ENCODE measurements at places on chromosomes 12 and 14.

DNA sequence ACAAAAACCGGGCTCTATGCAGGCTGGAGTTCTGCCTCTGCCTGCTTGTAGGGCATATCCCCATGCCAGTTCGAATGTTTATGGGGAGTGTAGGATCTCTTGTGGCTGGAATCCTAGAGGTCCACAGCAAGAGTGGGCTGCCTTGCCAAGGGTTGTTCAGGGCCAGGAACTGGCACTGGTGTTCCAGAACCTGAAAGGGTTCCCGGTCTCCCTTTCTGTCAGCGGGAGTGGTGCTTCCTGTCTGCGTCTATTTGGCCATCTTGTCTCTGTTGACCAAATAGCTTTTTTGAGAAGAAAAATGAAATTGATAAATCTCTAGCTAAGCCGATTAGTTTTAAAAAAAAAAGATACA is 17.8 kb downstream of the OLR1 start:
- DNase-seq = no peak

- no peak for DNase-seq
Observed at GRCh38 chr12:8917751-8918150, 3.4 kb downstream of the PHC1 start.

DNA sequence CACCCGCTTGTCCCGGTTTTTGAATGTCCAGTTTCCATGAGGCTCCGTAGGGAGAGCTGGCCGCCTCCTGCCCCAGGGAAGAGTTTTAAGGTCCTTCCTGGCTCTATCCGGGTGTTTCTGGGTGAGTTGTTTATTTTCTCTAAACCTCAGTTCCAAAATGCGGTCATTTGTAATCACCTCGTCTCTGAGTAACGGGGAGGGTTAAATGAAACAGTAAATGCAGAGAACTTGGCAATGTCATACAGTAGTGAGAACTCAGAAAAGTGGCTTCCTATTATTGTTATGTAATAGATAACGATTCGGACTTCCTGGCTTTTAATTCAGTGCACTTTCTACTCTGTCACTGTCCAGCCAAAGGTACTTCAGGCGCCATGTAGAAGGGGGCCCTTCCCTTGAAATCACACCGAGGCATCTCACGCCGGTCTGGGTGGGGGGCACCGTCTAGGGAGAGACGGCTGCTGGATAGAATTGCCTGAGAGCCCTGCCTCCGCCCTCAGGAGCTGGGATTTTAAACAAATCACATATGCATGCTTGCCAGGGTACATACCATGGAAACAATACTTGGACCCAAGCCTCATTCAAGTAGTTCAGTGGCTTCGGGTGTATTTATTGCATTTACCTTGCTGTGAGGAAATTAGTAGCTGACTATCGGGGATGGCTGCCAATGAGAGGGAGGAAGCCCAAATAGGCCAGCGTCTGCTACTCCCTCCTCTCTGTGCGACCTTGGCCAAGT is 26.4 kb downstream of the NOS1 start:
- peak; percentile 9 for DNase-seq

DNA sequence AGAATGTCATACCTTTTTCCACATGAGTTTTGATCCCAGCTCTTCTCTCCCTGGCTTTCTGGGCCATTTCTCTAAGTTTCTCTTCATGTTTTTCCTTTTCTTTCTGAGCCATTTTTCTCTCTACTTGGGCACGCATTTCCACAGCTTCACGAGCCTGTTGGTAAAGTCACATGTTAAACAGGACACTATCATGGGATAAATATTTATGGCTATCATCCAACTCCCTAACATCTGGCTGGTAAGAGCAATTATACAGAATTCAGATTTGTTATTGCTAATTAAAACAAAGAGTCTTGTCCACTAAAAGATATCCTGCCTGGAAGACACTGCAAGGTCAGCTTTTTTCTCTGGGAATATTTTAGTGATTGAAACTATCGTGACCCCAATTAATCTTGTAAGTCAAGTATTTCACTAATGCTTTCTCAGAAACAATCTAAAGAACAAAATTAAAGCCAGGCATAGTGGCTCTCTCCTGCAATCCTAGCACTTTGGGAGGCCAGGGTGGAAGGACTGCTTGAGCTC is 23.1 kb downstream of the SLIRP start:
- no peak for DNase-seq

DNA sequence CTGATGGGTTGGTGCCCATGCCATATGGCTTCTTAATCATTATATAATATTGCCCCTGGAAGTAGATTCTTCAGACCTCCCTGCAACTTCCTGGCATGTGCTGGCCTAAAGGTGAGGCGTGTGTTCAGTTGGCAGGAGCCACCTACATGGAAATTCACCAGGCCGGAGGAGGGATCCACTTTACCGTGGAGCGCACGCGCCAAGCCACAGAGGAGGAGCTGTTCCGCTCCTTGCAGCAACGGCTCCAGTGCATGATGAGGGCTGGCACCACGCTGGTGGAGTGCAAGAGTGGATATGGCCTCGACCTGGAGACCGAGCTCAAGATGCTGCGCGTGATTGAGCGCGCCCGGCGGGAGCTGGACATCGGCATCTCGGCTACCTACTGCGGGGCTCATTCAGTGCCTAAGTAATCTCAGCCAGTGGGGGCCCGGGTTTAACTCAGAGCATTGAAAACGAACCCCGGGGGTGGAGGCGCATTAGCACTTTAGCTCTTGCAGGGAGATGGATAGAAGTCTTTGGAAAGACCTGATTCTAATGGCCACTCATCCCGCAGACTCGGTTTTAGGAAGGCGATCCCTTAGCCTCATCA is 13.5 kb downstream of the AMDHD1 start:
- no peak for DNase-seq

GRCh38 chr14:105152794-105153241 is 15.8 kb downstream of the JAG2 start:
- DNase-seq = no peak

- DNase-seq = peak; percentile 79
Observed at GRCh38 chr12:14366209-14367039, 942 bp downstream of the ATF7IP start.

- no peak for DNase-seq
Observed at GRCh38 chr14:95382747-95383146, 63.0 kb upstream of the CLMN start.

- DNase-seq = no peak
Observed at GRCh38 chr14:93108105-93108504, 7.6 kb downstream of the ITPK1 start.

- DNase-seq = peak; percentile 45
Observed at GRCh38 chr14:51824191-51824590, 36.2 kb upstream of the GNG2 start.

- DNase-seq = peak; percentile 62
Observed at GRCh38 chr14:34227834-34228649, 234.0 kb downstream of the SPTSSA start.

DNA sequence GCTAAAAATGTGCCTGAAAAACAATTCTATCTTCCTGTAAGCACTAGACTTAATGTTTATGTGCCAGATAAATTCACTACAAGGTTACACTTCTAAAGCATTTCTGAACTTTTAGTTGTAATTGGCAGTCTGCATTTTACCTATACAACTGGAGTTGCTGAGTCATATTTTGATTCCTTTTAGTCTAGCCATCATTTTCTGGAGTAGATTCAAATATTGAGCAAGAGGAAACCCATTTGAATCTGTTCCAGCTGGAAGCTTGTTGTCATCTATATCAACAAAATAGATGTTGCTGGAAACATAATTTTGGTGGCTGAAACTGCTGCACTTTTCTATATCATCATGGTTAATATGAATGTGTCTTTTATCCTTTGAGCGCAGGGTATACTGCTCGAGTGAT is 122.2 kb upstream of the CCDC175 start:
- peak; percentile 23 for DNase-seq

GRCh38 chr14:93034671-93034994 is 81.1 kb downstream of the ITPK1 start:
- no peak for DNase-seq
